Adipocyte (in vitro differentiated cells): ENCODE measurements at places on chromosomes 12 and 14.

- no peak for DNase-seq
Measured at GRCh38 chr12:132924356-132924755, 31.8 kb downstream of the ZNF605 start.

GRCh38 chr12:122111089-122111641 is 32.6 kb downstream of the MLXIP start:
- DNase-seq: no peak

DNA sequence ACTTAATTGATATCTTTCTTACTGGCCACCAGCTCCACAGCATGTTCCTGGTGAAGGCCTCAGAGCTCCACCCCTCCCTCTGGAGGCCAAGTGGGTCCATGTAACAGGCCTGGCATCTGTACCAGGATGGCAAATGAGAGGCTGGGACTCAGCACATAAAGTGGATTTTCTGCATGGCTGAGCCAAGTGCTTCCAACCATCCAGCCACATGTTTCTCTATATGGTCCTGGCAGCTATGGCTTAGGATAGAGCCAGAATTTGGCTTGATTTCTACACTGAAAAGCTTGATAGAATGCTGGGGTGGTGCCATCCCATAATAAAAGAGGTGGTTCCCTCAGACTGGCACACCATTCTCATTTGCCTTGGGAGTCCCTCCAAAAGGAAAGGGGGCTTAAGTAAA is 94.1 kb downstream of the PAX9 start:
- no peak for DNase-seq

DNA sequence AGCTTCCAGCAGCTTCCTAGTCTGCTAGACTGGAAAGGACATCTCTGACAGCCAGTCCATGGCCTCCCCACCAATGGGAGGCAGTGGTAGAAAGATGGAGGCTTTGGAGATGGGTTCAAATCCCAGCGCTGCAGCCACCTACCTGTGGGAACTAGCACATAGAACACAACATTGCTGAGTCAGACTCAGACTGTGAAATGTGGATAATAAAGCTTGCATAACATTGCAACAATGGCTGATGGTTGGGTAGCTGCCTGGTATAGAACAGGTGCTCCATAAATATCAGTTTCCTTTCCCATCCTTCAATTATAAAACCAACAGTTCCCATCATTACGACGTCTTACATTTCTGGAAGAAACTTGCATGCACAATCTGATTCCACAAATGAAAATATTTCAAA is 94.6 kb downstream of the SLC8A3 start:
- no peak for DNase-seq

DNA sequence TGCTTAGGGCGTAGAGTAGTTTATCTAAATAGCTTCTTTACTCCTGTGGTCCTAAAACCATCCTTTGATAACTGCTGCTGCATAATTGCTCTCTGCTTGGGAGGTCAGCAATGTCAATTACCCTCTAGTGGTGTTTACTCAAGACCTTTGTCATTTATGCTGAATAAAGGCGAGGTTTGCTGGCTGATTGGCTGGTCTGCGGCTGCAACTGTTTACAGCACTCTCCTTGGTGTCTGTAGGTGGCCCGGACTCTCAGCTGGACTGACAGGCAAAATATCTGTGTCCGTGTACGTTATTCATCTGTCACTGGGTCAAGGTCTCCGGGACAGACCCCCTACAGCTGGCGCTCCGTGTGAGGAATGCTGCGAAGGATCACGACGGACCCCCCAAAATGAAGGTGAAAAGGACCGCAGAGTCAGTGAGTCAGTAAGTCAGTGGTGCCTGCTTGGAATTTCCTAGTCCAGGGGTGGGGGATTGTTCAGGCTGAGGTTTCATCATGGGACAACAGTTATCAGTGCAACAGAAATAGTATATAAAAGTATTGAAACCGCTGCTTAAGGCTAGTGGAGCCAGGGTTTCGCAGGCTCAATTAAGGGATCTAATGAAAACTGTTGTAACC is 253.3 kb upstream of the DIO2 start:
- no peak for DNase-seq

DNA sequence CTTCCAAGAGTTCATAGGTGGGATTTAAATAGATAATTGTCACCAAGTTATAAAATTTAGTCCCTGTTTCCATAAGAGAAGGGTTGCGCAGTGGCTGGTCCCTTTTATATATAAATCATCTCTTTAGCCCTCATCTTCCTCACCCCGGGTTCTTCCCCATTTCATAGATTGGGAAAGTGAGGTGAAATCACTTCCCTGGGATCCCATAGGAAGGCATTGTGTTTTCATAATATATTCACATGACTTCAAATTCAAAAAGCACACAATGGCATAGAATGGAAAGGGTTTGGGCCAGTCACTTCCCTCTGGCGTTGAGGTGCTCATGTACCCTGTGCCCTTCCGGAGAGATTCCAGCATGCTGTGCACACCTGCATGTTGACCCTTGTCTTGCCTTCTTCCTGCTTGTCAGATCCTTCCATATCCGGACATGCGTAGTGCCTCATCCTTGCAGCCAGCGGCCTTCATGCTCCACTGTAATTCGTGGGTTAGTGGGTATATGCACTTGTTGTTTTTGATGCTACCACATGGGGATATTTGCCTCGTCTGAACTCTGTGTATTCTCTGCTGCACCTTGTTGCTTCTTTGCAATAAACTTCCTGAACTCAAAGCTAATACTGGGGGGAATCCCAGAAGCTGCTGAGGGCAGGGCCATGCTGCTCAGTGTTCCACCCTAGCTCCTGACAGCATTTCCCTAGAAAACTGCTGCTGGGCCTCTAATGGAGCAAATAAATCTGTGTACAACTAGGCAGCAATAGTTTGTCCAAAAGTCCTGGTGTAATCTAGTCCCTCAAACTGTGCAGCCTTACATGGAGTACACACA is 59.6 kb downstream of the ANAPC7 start:
- DNase-seq: no peak

- peak; percentile 71 for DNase-seq
Measured at GRCh38 chr14:104137297-104138097, 890 bp upstream of the KIF26A start.

DNA sequence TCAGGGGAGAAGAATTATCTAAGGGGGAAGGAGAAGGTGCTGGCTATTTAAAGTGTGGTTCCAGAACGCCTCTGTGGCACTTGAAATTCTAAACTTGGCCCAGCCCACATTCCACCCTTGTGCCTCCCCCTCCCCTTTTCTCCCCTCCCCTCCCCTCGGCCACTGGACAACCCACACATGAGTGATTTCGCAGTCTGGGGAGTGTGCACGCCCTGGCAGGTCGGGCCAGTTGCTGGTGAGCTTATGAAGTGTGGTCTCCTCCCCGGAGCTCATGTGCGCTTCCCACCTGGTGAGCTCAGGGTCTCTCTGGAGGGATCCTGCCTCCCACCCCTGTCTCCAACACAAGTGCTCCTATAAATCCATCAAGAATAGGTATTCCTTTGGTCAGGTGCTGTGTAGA is at the start of gene SLC6A13:
SLC6A13 (minus strand) TSS at position 20 of the 400 bp plus-strand sequence. CDS start 2,784 bp downstream, outside the sequence.
- no peak for DNase-seq

DNA sequence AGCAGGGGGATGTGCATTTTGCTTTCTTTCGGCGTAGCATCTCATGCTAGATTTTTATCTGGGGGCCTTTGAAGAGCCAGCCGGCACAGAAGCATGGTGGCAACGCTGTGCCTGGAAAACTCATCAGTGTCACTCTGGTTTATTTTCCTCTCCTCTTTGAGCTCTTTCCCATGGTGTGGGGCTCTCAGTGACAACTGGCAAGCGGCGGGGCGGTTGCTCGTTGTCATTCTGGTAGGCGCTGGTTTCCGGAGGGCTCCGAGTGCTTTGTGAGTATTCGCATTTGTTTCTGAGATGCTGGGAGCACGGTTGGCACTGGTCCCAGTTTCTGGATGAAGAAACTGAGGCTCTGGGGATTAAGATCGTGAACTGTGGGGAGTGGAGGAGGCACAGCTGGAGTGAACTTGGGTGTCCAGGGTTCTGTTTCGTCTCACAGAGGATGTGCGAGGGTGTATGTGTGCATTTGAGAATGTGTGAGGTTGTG is 23.3 kb downstream of the TPCN1 start:
- no peak for DNase-seq

- no peak for DNase-seq
Measured at GRCh38 chr12:116325336-116325664, 47.8 kb upstream of the MED13L start.

GRCh38 chr12:3803865-3804472 is 51.1 kb upstream of the CRACR2A start:
- peak; percentile 83 for DNase-seq
